ENCODE measurements at places on chromosomes 3 and 15.

GRCh38 chr3:167066977-167067786, 312.9 kb downstream of the ZBBX start:
- no peak for DNase-seq

DNA sequence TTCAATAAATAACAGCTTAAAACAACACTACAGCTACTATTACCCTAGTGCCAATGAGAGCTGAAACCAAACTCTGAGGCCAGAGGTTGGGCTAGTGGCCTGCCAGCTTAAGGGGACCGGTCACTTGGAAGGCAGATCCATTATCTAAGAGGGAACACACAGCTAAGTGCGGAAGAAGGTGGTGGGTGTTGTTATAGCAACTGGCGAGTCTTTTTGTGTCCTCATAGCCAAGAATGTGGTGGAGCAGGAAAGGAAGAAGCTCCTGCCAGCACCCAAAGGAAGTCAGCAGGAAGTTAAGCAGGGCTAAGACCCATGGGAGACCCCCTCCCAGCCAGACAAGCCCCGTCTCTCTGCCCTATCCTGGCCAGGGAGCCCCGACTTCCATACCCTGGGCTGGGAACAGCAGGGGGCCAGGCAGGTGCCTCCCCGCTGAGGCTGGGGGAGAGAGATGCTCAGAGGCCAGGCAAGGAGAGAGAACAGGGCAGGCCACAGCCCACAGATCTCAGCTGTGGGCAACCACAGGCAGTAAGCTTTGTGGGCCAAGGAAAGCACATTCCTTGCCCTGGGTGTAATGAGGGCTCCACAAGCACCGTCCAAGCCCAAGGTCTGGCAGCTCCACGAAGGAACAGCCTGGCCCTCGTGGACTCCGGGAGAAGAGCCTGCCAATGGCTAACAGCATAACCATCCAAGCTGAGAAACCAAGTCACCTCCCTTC, 34.0 kb upstream of the HRH1 start:
- DNase-seq = no peak

DNA sequence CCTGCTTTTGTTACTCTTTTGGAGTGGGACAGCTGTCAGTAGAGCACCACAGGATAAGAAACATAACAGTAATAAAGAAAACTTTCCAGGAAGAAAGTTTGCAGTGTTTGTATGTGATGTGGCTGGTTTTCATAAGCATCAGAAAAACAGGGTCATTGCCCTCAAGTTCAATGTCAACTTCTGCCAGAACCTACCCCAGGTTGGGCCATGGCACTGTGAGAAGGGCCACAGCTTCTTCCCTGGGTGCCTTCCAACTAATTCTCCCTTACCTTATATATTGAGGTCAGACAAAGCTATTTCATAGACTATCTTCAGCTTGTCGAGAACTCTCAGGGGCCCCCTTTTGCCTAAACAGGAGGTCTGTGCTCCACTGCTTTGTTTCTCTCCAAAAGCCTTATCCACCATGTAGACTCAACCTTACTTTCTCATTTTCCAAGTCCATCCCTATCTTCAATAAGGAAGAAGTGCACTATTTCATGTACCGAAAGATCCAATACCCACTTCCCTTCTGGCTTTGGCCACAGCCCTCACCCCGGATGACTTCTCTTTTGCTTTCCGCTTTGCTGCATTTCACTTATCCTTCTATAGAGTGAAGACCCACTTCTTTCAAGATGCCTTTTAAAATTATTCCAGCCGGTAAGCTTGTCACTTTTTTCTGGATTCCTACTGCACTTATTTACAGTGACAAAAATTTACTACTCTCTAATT, 38.2 kb upstream of the PLCL2 start:
- DNase-seq = no peak

DNA sequence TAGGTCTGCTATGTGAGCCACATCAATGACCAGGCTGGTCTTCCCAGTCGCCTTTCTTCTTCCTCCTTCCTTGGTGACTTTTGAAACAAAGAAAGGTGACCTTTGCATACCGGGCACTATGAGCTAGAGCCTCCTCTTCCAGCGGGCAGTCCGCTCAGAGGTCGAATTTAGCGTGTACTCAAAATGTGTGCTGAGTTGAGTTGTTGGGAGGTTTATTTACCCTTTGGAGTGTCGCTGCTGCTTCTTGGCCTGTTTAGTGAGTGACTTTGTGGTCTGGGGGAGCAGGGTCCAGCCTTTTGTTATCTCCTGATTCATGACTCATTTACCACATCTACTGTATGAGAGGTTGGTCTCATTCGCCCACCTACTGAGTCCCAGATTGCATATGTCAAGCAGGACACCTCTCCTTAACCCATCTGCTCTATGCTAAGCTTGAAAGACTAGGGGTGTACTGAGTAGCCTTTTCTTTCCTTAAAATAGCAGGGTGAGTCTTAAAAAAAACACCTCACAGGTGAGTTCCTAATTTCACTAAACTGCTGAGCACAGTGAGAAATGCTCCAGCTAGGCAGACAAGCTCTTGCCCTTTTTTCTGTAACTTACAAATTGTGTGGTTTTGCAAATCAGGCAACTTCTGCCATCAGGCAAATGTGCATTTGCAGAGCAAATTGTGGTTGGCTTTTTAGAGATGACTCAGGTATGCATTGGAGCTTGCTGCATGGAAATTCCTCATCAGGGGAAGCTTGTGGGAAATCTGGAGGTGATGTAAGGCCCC, 3.2 kb upstream of the SIAH2 start:
- DNase-seq = no peak

DNA sequence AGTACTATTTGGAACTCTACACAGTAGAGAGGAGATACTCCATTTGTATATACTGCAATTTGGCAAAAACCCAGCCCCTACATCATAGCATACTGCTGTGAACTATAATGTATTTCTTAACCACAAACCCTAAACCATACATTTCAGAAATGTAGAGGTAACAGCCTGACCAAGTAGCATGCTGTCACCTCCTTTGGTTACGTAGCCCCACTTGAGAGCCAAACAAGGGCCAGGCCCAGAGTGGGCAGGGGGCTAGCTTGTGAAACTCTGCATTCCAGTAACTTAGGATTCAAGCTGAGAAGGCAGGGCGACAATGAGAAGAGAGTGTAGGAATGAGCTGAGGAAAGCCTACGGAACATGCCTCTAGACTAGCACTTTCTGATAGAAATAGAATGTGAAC, 135.8 kb downstream of the GREM1 start:
- no peak for DNase-seq

GRCh38 chr15:67550522-67550921, 8.0 kb downstream of the MAP2K5 start:
- DNase-seq = no peak

DNA sequence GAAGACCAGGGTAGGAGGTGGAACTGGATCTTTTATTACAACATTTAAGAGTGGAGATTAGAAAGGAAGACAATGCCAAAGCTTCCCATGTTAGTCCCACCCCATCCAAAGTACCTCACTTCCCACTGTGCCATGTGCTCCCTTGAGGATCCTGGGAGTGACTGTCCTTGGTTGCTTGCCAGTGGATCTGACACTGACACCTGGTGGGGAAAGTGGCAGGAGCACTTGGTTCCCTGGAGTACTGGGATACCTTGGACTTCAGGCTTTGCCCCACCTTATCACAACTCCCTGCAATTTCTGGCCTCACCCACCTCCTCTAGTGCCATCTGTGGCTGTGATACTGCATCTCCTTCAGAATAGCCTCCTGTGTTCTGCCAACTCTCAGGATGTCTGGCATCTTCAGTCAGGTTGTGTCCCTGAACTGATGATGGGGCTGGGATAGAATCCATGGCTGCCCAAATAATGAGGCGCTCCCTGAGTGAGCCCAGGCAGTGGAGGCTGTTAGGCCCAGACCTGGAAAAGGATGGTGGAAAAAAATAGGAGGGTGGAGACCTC, 1.3 kb downstream of the ELL3 start:
- DNase-seq = peak; percentile 81

GRCh38 chr3:57953576-57953975, 54.6 kb upstream of the FLNB start:
- no peak for DNase-seq

DNA sequence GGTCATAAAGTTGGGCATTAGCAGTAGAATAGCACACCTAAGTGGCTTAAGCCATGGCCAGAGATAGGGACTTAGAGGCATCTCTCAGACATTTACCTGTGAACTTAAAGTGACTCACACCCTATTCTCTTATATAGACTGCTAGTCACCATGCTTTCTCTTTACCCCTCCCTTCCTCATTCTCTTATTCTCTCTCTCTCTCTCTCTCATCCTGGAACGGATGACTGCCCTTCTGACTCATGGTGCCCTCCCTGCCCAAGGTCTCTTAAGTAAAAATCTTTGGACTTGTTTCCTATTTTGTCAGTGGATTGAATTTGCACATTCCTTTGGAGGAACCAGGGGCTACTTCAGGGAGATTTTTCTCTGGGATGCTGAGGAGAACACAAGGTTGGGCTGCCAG, 58.8 kb downstream of the NPAP1 start:
- DNase-seq = no peak

GRCh38 chr3:115822579-115822978, 199.3 kb downstream of the GAP43 start:
- no peak for DNase-seq

- DNase-seq = no peak
These were observed 17.4 kb downstream of the PTPN23 start for GRCh38 chr3:47398228-47398627.

- DNase-seq = no peak
These were observed 365.9 kb upstream of the PROK2 start for GRCh38 chr3:72150634-72151412.

- DNase-seq = peak; percentile 3
These were observed 18.2 kb upstream of the ITGA11 start for GRCh38 chr15:68450192-68450591.

DNA sequence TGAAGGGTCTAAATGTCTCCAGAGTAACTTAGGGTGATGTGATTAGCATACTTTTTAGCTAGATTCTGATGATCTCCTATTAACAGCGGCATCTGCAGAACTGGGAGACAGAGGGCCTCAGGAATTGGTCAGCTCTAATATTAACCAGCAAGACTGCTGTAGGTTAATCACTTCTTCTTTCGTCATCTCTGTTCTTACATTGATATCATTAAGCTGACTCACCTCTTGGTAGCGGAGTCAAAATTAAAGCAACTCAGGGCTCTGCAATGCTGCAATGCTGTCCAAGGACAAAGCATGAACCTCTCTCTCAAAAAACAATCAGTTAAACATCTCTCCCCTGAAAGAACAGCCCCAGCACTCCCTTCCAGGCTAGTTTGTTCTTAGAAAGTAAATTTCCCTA, 57.5 kb upstream of the TRA2B start:
- DNase-seq = no peak

DNA sequence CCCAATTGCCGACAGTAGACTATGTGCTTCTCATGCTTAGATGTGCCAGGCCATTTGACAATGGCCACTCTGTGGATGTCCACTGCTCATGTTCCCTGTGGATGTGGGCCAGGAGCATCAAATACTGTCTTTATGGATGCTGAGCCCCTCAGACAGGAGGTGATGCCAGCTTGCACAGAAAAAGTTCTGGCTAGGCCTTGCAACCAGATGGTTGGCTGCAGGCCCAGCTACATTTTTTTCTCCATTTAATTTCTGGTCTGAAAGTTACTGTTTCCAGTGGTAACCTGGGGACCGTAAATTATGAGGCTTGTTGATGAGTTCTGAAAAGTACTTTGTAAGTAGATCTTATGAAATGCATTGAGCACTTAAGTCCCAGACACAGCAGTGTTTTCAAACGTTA, 228.5 kb downstream of the CHL1 start:
- DNase-seq = no peak

DNA sequence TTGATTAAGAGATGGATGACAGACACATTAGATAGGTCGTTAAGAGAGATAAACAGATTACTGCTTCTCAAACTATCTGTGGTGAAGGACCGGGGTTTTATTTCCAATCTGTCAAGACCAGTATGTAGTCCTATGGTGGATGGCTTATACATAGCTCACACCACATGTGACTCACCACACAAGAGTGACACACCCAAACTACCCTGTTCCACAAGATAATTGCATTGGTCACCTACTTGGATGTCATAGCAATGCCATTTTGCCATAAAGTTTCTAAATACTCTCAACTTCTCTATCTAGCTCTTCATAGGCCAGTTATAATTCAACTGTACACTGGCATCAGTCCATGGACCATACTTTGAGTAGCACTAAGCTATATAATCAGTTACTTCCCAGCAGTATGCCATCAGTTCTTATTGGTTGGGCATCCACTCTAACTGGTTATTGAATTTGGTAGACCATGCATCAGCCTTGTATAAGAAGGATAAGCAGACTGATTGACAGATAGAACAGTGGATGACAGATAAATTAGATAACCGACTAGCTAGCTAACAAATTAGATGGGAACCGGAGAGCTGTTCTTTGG, 11.6 kb downstream of the WWTR1 start:
- no peak for DNase-seq
